ENCODE measurements at places on chromosomes 6 and 20.

- DNase-seq = no peak
Measured at GRCh38 chr20:36391955-36392354, 85.8 kb downstream of the DLGAP4 start.

DNA sequence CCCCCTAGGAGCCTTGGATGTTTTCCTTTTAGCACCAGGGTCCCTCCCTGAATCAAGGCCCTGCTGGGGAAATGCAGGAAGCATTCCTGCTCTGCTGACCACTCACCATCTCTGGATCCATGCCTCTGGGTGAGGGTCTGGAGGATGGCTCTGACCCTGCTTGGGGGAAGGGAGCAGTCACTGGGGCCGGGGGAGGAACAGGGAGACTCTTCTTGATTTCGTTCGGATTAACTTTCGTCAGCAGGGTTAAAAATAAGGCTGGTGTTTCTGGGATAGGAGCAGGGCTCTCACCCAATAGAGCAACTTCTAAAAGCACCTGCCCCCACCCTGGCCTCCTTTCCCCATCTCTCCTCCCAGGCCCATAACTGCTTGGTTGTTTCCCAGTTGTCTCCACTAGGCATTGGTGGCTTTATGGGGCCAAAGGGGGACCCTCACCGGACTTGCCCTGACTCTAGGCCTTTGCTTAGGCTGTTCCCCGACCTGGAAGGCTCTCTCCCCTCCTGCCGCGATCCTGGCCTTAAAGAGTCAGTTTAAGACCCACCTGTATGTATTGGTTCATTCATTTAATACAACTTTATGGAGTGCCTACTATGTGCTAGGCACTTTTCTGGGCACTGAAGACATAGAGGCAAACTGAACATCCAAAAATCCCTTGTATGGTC, 63.0 kb downstream of the JPH2 start:
- no peak for DNase-seq

DNA sequence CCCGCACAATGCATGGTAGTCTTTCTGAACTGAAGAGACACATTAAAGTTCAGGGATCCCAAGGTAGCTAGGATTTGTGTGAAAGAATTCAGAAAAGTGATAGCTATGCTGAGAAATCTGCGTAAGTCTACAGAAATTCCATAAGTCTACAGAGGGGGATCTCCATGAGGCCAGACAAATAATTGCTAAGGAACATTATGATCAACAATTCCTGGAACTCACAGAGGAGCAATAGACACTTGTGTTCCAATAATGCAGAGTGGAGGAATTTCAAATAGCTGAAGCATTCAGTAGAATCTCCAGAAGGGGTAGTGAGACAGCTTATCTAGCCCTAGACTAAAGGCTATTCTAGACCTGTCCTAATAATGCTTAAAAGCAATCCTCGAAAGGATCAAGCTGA, 315.7 kb upstream of the ECI2 start:
- no peak for DNase-seq

DNA sequence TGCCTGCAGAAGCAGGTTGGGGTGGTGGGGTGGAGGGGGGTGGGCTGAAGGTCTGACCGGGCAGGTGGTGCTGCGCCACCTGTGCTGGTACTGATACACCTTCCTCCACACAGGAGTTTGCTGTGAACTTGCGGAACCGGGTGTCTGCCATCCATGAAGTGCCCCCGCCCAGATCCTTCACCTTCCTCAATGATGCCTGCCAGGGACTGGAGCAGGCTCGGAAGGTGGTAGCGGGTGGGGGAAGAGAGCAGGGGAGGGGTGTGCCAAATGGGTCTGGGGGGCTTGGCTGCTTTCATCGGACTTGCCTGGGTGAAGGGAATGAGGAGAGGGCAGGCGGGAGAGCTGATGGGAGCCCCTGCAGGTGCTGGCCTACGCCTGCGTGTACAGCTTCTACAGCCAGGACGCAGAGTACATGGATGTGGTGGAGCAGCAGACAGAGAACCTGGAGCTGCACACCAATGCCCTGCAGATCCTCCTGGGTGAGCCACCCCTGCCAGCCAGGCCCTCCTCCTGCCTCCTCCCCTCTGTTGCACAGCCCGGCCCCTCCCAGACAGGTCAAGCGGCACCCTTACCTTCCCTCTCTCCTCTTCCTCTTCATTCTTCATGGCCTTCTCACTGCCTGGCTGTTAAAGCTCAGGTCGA, 6.7 kb downstream of the DNPH1 start:
- DNase-seq = no peak

DNA sequence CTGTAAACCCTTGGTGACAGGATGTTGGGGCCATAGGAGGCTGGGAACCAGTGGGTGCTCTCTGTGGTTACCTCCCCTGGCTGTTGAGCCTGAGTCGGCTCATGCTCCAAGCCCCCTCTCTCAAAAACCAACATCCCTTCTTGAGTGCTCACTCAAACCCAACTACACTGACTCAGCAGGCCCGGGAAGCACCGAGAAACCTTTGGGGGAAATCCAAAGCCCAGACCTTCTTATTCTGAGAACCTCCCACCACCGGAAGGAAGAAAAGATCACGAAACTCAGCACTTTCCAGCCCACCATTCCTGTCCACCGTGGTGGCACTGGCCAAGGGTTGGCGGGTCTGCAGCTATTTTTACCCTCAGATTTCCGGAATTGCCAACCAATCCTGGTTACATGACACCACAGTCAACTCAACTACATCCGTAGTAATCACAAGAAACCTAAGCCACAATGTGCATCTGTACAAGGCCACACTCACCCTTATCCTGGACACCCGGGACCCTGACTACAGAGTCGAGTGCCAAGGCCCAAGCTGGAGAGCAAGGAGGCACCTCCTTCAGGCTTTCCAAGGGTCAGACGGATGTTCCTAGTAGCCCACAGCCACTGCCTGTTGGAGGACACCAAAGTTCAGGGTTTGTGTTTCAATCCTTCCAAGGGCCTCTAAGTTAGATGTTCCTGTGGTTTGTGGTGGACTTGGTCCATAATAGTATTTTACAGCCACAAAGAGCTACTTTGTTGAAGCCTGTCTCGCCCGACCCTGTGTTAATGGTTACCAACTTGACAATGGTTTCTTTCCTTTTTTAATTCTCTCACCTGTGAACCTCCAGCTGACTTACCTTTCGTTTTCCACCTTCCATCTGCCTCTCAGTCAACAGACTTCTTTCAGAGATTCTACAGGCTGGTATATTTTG, 317.0 kb downstream of the CDC5L start:
- no peak for DNase-seq

GRCh38 chr6:63347599-63347998, 27.8 kb upstream of the LGSN start:
- no peak for DNase-seq

- no peak for DNase-seq
Measured at GRCh38 chr6:125165256-125165655, 11.7 kb downstream of the TPD52L1 start.

DNA sequence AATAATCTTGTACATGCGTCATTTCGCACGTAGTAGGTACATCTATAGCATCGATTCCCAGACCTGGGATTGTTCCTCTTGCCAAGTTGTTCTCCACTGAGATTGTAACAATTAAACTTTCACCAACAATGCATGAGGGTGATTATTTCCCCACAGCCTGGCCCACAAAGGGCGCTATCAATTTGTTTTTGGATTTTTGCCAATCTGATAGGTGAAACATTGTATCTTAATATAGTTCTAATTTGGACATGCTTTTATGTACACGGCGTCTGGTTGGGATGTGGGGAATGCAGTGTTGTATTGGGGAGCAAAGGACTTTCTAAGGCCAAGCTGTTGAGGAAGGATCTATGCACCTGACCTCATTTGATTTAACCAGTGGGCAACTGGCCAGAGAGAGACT, 59.5 kb downstream of the VEGFA start:
- DNase-seq = no peak

DNA sequence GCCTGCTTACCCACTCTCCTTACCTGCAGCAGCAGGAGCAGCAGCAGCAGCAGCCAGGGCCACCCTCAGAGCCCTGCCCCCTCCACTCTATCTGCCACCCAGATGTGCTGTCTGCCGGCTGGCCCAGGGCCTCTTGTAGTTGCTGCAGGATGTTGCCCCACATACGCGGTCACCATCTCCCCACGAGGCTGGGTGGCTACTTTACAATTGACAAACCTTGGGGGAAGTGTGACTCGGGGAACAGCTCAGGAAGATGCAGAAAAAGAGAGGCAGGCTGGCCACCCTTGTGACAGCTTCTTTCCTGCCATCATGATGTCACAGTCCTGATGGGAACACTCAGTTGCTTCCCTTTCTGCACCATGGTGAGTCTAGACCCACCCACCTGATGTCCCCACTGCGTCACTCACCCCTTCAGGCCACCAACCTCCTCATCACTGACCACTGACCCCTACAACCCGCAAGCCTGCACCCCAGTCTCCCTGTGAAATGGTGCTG, 14.5 kb downstream of the TREM1 start:
- DNase-seq = no peak

GRCh38 chr6:22949967-22950366, 380.6 kb downstream of the HDGFL1 start:
- DNase-seq = no peak

GRCh38 chr20:46126440-46127056, 8.4 kb downstream of the CD40 start:
- DNase-seq = no peak

- DNase-seq = no peak
Measured at GRCh38 chr6:156650896-156651390, 126.2 kb upstream of the ARID1B start.

DNA sequence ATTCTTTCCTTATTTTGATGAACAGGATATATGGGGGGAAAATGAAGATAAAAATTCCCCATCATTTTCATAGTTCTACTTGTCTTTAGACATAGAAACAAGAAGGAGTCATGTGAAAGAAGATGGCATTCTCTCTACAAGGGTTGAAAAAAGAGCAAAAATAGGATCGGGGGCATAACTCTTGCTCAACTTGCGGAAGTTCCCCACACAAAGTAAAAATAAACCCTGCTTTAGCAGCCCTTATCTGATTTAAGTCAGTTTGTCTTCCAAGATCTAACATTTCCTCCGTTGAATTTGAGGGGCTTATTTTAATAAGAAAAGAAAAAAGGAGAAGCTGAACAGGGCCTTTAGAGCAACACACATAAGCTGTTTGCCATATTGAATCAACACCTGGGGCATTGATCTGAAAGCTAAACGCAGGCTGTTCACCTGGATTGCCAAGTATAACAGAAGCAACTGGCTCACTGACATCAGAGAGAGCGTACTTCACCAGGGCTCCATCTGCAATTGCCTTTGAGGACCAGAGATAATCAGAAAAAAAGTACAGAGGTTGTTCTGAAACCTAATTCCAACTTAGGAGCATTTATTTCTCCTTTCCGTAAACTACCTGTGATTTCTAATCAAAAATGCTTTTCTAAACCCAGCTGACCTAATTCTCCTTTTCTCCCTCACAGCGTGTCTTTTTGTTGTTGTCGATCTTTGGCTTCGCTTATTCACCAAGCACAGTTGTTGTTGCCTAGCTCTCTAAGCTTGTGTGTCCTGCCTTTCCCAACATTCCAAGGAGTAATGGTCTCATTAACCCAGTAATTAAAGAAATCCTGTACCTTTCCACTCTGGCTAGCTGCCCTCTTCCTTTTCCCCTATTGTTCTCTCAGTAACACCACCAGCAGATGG, 568.0 kb downstream of the KIF16B start:
- DNase-seq = no peak

GRCh38 chr6:3603340-3604130, 146.7 kb upstream of the SLC22A23 start:
- no peak for DNase-seq

GRCh38 chr20:11248687-11249638, 575.2 kb upstream of the JAG1 start:
- DNase-seq = no peak

DNA sequence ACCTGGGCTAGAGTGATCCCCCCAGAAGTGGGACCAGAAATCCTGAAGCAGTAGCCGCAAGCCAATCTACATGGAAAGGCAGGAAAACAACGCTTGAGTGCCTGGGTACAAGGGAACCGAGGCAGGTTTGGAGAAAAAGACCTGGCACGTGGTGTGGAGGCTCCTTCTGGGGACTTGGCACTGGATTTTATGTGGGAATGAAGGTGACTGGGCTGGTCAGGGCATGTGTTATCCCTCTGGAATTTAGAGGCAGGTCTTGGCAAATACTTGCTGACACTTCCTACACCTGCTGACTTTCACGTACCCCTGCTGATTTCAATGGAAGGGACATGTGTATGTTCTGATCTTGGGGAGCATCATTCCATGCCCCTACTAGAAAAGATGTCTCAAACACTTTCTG, 25.0 kb upstream of the FAM217A start:
- DNase-seq = no peak

GRCh38 chr6:108730635-108731515, 117.3 kb upstream of the ARMC2 start:
- no peak for DNase-seq

DNA sequence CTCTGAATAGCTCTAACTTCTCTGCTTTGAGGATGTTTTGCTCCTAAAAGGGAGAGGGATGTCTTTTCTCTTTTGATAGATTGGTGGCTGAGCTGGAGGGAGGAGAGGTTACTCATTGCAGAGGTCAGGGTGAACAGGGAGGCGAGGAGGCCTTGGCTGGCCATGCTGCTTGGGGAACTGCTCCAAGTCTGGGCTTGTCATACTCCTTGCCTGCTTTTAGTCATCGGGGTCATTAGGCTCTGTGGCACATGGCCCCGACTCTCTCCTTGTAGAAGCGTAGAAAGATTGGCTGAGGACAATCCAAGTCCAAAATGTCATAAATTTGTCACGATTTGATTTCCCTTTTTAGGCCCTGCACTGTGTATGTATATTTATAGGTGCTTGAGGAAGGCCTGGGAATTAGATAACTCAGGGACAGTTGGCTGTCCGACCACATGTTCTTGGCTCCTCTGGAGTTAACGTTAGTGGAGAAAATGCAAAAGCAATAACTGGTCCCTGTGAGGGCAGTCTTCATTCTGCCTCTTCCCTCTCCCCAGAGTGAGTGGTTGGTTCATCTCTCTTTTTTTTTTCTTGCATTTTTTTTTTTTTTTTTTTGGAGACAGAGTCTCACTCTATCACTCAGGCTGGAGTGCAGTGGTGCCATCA, 160.1 kb downstream of the SCP2D1 start:
- DNase-seq = no peak

- no peak for DNase-seq
Measured at GRCh38 chr6:102981490-102982015, 1588.0 kb downstream of the GRIK2 start.

DNA sequence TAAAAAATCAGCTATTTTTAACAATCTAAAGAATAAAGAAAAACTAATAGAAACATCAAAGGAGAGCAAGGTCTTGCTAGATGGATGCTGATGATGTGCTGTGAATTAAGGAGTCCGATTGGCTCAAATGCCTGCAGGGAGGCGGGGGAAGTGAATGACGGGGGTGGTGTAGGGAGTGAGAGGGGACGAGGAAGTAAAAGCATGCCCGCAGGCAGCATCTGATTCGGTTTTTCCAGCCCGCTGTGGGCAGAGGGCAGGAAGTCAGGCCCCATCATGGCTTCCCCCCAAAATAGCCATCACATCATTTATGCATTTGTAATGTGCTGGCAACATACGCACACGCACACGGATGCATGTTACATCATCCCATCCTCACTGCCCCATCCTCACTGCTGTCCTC, 10.3 kb downstream of the RSPO4 start:
- no peak for DNase-seq
